ENCODE measurements at places on chromosomes 3 and 15.
A peak's percentile ranks its signal among the peaks of the same experiment; 100 is the strongest.

DNA sequence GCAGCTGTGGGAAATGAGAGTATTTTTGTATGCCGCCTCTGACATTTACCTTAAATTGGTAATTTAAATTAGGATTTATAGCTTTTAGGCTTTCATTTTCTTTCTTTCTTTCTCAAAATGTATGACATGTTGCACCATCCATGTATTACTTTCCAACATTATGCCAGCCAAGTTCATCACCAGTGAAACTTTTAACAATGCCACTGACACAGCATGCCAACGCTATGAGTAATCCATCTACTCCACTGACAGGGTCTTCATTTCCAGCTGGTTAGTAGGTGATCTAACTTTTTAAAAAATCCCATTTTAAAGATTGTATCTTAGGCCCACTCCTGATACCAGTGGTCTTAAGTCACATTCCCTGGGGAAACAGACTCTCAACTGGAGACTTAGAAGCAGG is 21.8 kb upstream of the CLDN16 start:
- no peak for DNase-seq

DNA sequence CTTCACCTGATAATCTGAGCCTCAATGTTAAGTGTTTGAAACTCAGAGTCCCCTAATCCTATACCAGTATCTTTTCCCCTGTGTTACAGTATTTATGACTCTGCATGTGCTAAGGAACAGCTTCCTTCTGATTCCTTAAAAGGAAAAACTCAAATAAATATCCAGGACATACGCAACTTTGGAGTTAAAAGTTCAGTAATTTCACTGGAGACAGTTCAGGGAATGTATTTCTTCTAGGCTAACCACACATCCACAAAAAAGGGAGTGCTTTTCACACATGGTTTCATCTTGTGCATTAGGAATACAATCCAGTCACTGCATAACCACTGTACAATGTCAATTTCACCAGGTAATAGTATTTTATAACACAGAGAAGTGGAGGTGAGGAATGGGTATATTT is 31.0 kb downstream of the PGBD4 start:
- DNase-seq, result no peak

DNA sequence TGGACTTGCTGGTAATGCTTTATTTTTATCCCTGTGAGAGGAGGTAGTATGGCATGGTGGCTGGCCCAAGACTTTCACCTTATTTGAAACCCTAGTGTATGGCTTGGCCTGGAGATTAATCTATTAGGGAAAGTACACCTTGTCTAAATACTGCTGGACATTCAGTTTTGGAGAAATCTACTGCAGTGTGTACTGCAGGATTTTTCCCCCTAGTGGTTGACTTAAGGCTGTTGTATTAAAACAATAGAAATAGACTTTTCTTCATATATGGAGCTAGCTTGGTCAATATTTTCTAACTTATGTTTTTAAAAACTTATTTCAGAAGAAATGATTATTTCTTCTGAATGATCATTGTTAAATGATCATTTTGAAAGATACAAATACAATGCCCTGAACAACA is 13.9 kb upstream of the SLITRK3 start:
- DNase-seq, result no peak

DNA sequence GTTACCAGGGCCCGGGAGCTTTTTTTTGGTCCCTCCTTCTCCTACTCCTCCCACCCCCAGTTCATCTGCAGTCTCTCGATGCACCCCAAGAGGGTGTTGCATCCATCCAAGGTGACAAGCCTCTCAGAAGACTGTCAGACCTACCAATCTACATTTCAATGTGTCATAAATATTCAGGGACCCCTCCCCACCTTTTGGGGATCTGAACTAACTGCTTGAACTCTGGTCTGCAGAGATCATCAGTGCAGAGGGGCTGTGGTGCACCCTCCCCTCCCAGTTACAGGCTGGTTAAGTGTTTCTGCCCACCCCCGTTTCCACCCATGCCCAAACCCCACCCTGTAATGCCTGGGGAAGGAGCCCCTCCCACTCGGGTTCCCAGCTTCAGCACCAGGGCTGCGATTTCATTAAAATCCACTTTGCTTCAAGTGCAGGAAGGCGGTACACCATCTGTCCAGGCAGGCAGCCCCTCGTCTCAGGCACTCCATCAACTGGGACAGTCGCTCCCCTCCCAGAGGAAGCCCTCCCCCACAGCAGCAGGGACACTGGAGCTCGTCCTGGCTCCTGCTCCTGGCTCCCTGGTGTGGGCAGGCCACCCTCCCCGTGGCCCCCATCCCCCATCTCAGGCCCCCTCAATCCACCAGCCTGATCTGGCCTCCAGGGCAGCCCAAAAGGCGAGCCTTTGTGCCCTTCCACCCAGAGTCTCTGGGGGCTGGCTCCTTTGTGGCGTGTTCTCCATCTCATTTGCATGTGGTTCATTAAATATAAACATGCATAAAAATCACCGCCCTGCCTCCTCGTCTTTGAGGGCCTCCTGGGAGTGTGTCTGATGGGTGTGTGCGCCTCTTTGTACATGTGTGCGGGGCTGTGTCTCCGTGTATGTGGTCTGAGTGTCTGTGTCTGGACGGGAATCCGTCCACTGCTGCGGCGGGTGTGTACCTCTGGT is 32.3 kb downstream of the RNU5B-1 start:
- no peak for DNase-seq

DNA sequence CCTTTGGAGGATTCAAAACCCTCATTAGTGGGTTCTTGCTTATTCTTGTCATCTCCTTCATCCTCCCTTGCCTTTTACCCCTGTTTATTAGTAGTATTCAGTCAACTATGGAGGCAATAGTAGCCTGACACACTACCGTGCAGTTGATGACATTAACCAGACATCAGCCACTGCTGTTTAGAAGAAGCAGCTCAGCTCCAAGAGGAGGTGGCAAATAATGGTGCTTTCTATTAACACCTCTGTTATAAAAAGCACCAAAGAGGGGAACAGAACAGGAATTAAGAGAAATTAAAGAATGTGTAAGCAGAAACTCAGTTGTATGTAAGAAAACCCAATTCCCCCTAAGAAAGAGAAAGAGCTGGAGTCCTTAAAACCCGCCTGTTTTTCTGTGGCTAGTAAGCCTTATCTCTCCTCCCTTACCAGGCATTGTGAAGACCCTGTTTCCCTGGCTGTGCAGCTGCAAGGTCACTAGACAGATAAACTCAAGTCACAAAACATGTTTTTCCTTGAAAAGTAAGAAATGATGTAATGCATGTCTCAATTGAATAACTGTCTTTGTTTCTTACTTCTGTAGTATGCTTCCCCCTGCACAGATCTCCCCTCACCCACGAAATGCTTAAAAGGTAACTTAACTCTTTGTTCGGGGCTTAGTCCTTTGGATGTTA is 21.2 kb downstream of the CCR4 start:
- peak; percentile 19 for DNase-seq

GRCh38 chr3:120568598-120568997 is 27.5 kb upstream of the NDUFB4 start:
- no peak for DNase-seq

DNA sequence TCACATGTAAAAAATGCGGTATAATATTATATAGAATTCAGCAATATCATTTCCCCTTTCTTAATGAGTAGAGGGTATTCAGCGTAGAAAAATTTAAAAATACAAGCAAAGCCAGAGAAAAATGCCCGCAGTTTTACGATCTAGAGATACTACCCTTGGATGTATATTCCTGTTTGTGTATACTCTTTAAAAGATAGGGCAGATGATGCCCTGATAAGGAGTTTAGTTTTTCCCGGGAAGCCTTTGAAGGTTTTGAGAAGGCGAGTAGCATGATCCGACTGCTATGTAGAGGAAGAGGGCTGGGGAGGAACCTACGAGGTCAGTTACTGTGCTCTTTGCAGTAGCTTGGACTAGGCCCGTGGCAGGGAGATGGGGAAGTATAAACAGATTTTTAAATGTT is 1.2 kb downstream of the YEATS2 start:
- DNase-seq, result no peak

GRCh38 chr3:14522768-14523167 is 17.4 kb downstream of the GRIP2 start:
- peak; percentile 40 for DNase-seq

GRCh38 chr3:156160647-156161046 is 40.3 kb downstream of the KCNAB1 start:
- DNase-seq, result no peak

DNA sequence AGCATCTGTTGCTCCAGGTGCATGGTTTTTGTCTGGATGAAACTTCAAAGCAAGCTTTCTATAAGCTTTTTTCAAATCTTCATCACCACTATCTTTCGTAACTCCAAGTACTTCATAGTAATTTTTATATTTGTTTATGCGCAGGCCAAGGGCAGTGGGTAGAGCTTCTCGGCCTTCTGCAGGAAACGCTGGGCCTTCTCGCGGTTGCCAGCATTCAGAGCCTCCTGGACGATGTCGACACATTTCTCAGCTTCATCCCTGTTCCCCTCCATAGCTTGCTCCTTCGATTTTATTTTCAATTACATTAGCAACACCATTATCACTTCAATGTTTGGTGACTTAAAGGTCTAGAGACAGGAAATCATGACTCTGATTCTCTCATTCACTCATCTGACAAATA is 20.2 kb downstream of the DENND4A start:
- no peak for DNase-seq

DNA sequence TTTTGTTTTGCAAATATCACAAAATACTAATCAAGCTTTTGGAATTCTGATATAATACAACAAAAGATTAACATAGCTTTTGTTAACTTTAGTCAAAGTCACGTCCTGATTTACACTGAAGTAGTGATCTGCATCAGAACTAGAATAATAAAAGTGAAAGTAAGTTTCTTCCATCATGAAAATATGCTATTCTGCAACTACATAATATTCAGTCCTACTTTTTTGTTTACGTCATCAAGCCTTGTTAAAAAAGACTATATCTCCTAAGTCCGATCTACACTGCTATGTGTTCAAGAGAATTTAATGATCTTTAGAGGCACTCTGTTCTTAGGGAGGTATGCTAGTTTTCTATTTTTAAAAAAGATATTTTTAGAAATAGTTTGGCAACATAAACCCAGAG is 330.1 kb downstream of the ARPP21 start:
- DNase-seq, result no peak

- DNase-seq, result no peak
Observed at GRCh38 chr3:55556619-55557537, 69.8 kb upstream of the WNT5A start.

GRCh38 chr3:132443421-132443820 is 26.1 kb downstream of the DNAJC13 start:
- no peak for DNase-seq

- DNase-seq, result no peak
Observed at GRCh38 chr3:41579861-41580260, 380.6 kb downstream of the CTNNB1 start.

- DNase-seq, result no peak
Observed at GRCh38 chr3:12941495-12942023, 100.2 kb upstream of the RPL32 start.

- peak; percentile 50 for DNase-seq
Observed at GRCh38 chr3:127182848-127183714, 9.8 kb upstream of the PRR23E start.

DNA sequence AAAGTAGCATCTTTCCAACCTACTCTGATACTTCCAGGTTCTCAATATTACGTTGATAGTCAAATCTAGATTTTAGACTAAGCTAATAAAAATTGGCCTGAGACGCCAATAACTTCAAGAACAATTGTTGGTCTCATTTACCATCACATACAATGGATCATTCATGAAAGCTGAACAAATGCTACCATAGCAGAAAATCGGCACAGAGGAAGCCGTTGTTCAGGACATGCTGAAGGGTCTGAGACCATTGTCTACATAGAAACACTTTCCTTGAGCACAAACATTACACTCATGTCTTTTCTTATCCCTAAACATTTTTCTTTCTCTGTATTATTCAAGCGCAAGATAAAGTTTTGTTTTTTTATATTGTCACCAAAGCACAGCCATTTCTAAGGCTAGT is 37.2 kb upstream of the FHIT start:
- DNase-seq, result no peak

- no peak for DNase-seq
Observed at GRCh38 chr3:64693031-64693430, 5.2 kb upstream of the ADAMTS9 start.

DNA sequence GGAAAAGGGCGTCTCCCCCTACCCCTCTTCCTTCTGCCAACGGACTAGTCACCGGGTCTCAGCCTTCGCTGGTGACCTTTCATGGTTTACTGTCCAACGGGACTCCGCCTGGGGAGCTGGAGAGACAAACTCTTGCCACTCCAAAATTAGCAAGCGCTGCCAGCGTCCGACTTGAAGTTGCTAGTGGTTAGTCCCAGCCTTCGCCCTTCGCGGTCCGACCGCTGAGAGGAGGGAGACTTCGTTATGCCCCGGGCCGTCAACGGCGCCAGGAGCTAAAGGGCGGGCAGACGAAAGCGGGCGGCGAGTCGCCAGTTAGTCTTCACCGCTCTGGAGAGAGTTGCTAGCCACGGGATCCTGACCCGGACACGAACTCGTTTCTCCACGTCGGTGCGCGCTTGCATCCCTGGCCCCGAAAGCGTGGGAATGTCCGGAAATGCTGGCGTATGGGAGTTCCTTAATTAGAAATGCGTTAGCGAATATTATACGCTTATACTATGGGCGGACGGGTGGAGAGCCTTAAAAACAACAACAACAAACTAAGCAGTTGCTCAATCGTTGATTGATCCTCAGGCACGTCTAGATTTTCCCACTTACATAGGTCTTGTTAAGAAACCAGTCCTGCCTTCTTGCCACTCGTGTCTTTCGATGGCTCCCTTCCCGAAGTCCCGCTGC is 716 bp downstream of the SMC4 start:
- peak; percentile 69 for DNase-seq

- DNase-seq, result no peak
Observed at GRCh38 chr15:61659566-61660190, 400.6 kb downstream of the VPS13C start.

DNA sequence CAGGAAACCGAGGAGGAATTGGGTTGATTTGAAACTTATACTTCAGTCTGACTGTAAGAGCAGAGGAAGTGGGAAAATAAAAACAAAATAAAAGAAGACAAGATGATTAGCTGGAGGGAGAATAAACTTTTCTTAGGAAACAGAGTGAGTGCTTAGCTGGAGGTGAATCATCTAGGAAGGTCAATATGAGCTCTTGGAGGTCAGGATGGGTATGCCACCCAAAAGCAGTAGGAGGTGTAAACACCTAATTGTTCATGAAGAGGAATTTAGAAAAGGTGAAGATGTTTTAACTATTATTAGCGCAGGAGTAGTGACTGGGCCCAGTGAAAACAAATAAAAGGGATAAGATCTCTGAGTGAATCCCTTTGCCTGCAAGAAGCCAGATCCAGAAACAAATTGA is 39.9 kb upstream of the ARL14 start:
- DNase-seq, result no peak

All from islet precursor cell (in vitro differentiated cells).